Hippocampal formation (tissue), 2 donors: ENCODE measurements at places on chromosomes 1 and 21.

- no peak for DNase-seq
Observed at GRCh38 chr21:30426731-30427130, 1.0 kb upstream of the KRTAP13-3 start.

- no peak for DNase-seq
Observed at GRCh38 chr1:167289966-167290365, 69.3 kb downstream of the POU2F1 start.

DNA sequence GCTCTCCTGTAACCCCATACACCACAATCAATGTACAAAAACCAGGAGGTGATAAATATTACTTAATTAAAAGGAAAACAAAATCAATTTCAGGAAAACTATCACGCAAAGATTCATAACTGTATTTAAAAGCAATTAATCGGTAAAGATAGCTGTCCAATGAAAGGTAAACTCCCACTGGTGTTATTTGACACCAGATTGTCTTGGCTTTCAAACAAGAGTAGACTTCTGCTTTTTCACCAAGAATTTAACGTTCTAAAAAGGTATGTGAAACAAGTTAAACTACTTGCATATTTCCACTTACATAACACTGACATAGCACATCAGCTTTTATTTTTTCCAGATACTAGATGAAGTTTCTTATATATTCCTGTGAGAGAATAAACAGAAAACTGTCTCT lies 3.5 kb downstream of the PLPP3 start:
- DNase-seq: no peak

DNA sequence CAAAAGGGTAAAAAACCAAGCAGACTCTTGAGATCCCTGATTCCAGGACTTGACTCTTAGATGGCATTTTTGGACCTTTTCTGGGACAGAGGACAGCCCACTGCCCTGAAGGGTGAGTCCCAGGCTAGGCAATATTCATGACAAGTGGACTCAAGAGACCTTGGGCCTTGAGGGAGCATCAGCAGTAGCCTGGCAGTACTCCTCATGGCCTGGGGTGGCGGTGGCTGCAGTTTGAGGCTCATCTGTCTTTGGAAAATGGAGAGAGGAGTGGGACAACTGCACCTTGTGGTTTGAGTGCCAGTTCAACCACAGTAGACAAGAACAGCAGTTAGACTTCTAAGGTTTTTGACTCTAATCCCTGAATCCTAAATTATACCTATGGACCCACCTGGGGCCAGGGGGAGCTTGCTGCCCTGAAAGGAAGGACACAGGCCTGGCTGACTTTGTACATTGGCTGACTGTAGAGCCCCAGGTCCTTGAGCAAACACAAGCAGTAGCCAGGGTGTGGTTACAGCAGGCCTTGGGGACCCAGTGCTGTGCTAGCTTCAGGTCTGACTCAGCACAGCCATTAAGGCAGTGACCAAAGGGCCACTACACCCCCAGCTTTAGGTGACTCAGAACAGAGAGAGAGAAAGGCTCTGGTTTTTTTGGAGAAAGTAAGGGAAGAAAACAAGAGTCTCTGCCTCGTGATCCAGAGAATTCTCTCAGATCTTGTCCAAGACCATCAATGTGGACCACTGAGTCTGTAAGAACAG lies 1023.2 kb downstream of the KCNT2 start:
- no peak for DNase-seq

DNA sequence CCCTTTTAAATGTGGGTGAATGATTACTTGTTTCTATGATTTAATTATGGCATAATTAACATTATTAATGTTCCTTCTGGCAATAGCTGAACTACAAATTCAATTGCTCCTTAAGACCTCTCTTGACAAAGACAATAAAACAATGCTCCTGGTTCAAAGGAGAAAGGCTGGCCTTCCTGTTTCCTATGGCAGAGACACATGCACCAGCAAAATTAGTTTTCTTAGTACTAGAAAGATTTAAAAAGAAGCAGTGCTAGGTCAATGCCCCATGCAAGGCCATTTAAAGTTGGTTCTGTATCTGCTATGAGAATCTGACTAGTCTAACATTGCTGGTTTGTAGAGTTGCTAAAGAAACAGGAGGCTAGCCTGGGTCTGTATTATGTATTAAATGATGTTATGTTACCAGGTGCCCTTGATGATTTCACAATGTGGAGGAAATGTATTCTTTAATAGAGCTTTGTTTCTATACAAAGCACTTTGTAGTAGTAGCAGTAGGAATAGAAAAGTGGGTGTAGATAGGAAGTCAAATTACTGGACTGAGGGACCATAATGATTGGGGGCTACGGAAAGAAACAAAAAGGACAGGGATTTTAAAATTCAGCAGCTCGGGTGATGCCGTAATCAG lies 38.8 kb upstream of the CD34 start:
- no peak for DNase-seq

DNA sequence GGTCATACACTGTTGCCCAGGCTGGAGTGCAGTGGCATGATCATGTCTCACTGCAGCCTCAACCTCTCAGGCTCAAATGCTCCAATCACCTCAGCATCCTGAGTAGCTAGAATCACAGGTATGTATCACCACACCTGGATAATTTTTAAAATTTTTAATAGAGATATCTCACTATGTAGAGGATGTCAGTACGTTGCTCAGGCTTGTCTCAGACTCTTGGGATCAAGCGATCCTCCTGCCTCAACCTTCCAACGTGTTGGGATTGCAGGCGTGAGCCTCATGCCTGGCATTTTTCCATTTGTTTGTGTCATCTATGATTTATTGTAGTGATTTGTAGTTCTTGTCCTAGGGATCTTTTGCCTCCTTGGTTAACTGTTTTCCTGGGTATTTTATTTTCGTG lies 985.2 kb upstream of the B3GALT2 start:
- DNase-seq: no peak
